Tibial artery (tissue), 4 donors: ENCODE measurements at places on chromosomes 12 and 14.

- DNase-seq, result no peak
Observed at GRCh38 chr12:89253488-89253887, 98.8 kb downstream of the DUSP6 start.

- no peak for DNase-seq
Observed at GRCh38 chr12:109255377-109255776, 53.7 kb downstream of the FOXN4 start.

DNA sequence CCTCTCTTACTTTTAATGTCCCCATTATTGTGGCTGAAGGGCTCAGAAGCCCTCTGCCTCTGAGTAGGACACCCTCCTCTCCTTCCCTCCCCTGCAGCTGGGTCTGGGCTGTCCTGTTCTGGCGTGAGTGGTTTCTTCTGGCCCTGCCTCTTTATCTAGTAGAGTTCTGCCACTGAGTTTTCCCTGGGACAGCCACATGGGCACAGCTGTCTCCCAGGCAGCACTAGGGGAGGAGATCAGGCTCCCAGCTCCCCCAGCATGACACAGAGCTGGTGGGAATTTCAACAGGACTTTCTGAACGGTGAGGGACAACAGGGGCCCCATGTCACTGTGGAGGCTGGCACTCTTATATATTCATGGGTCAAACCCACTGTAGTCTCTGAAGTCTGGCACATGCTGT is 21.4 kb downstream of the TMEM132C start:
- DNase-seq, result no peak

GRCh38 chr12:52059582-52060497 is 8.6 kb downstream of the NR4A1 start:
- no peak for DNase-seq

DNA sequence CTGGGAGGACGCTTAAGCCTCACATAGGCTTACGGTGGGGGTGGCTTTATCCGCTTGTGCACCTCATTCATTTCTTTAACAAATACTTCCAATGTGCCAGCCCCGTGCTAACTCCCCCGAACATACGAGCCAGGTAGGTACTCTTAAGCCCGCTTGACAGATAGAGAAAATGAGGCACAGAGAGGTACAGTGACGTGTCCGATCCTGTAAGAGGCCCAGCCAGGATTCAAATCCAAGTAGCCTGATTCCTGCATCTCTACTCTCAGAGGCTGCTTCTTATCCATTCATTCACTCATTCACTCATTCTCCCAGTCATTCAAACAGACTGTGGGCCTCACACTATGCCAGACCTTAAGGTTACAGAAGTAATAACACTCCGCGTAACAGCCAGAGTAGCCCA is 477 bp downstream of the OAS3 start:
- no peak for DNase-seq

GRCh38 chr12:43127886-43128549 is 424.0 kb downstream of the ADAMTS20 start:
- DNase-seq, result no peak

DNA sequence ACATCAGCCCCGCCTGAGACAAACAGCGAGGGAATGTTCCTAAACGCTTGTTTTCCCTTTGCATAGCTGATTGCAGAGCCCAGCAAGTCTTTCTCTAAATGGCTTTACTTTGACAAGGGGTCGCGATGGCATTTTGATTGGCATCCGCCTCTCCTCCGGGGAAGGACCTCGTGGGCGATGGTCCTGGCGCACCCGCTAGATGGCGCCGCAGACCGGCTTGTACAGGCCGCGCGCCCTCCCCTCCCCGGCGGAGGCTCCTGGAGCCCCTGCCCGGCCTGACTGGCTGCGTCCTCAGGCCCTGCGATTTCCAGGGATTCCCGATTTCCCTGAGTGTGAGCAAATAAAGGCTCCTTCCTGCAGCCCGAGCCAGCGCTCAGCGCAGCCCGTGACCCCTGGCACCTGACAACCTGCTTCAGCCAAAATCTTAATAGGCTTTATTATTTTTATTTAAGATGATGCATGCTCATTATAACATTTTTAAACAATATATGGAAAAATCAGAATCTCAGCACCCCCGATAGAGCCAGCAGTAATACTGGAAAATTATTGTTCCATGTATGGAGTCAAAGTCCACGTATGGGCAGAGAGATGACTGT is 468.3 kb downstream of the AACS start:
- no peak for DNase-seq

- DNase-seq, result no peak
Observed at GRCh38 chr14:99189201-99189801, 82.7 kb downstream of the BCL11B start.

DNA sequence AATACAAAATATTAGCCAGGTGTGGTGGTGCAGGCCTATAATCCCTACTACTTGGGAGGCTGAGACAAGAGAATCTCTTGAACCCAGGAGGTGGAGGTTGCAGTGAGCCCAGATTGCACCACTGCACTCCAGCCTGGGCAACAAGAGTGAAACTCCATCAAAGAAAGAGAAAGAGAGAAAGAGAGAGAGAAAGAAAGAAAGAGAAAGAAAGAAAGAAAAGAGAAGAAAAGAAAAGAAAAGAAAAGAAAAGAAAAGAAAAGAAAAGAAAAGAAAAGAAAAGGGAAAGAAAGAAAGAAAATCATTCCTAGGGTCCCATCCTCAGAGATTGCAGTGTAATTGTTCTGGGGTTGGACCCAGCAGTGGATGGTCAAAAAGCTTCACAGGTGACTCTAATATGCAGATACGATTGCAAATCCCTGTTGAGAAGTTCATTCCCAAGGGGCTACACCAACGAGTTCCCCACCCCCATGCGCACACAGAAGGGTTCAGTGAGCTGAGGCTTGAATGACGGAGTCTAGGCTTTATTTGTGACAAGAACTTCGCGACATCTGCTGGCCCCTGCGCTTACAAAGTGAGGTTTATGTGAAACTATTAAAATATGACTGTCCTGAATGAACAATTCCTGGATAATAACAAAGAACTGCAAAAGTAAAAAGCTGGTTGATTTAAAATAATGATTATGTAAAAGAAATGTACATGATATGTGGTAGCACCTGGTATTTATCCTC is 17.4 kb upstream of the RNASE12 start:
- DNase-seq, result no peak

DNA sequence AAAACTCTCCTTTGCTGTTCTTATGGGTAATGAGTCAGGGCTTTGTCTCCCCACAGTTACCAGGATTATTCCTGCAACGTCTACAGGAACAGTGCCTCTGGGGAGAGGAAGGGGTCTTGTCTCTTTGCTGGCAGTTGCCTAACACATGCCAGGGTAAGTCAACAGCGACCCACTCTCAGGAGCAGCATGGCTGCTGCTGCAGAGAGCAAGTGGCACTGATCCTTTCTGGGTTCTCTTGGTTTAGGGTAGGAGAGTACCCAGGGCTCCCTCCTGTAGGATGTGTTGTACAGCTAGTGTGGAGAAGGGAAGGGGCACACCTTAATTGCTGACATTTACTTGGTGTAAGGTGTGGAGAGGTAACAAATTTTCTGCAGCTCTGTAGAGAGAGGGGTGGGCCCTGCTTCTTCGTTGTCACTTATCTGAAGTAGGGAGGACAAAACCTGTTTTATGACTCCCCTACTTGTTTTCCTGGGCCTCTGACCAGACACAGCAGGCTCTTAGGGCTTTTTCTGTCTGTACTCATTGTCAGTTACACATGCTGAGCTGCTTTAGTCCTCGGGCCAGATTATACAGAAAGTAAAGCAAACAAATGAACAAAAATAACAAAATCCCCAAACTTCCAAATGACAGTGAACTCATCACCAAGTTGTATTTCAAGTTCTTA is 168.2 kb downstream of the ACSS3 start:
- DNase-seq, result no peak

DNA sequence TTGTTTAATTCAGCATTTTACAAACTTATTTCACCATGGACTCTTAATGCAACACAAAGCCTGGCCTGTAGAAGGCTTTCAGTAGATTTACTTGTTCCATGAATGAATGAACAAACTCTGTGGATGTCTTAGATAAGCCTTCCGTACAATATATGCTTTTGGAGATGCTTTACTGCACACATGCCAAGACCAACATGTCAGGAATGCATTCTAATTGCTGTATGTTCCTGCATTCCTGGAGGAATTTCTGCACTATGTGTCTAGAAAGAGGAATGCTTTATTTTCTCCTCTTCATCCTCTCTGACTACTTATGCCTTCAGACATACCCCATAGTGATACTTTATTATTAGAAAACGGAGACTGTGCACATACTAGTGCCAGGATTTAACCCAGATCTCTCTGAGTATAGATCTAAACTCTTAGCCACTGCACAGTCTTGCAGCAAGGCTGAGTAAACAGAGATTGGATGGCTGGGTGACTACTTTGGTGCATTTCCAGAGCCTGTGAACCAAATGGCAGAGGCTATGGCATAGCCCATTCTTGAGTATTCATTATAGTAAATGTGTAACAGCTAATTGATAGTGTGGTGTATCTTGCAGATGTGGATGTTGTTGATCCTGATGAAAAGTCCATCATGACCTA is 108.2 kb downstream of the SYNE2 start:
- no peak for DNase-seq

DNA sequence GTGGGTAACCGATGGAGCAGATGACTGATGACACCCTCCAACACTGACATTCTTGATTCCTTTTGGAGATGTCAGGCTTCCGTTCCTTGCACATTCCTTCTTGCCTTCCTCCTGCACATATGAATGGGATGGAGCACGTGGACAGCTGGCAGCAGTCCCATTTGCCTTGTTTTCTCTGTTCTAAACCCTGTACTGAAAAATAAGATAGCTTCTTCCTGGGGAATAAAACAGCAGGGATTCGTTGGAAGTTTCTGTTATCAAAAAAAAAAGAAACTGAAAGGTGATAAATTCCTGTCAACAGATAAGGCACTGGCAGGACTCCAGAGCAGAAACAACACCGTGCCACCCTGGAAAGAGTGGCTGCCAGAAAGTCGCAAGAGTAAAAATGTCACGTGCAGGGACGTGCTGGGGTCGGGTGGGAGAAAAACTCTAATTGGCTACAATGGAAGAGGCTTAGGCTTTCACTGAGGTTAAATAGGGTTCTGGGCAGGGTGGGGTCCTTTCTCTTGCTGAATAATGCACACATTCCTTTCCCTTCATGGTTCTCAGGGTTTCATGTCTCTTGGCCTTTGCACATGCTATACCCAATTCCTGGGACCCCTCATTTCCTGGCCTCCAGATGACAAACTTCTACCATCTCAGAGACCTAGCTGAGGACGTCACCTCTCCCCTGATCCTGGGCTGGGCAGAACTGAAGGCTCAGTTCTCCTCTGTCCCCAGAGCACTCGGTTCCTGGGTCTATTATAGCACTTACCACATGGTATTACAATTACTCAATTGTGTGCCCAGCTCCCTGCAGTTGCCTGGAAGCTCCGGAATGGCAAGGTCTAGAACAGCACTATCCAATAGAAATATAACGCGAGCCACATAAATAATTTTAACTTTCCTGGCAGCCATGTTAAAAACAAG is 7.0 kb upstream of the NUAK1 start:
- DNase-seq, result no peak

DNA sequence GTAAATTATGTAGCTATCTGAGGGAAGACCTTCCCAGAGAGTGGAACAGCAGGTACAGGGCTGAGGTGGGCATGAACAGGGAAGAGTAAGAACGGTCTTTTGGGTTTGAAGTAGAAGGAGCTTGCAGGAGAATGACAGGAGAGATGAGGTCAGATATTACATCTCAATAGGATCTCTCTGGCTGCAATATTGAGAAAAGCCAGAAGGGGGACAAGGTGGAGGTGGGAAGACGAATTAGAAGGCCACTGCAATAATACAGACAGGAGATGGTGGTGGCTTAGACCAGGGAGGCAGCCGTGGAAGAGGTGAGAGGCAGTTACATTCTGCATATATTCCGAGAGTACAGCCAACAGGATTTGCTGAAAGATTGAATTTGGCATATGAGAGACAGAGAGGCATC is 310.2 kb downstream of the APAF1 start:
- no peak for DNase-seq

DNA sequence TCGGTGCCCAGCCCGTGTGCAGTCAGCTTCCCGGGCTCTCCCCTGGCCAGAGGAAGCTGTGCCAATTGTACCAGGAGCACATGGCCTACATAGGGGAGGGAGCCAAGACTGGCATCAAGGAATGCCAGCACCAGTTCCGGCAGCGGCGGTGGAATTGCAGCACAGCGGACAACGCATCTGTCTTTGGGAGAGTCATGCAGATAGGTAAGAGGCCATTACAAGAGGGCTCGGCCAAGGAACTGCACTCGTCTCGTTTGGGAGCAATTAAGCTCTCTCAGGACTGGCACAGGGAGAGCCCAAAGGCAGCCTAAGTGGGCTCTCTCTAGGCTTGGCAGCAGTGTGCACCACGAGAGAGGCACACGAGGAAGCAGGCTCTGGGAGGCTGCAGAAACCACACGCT is 3.7 kb downstream of the WNT5B start:
- no peak for DNase-seq

DNA sequence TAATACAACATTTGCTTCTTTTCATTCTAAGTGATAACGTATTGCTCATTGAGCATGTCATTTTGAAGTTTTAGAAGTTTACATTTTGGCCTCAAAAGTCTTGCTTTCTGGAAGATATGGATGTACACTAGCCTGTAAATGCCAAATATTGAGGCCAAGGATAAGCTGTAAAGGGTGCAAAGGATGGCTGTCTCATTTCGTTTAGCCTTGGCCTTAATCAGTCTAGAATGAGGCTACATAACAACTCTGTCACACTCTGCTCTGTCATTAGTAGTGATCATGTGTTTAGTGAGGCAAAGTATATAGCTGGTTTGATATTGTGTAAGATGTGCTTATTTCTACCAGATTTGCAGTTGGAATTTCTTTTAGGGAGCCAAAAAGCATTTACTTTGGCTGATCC is 344.5 kb downstream of the TMTC2 start:
- no peak for DNase-seq

DNA sequence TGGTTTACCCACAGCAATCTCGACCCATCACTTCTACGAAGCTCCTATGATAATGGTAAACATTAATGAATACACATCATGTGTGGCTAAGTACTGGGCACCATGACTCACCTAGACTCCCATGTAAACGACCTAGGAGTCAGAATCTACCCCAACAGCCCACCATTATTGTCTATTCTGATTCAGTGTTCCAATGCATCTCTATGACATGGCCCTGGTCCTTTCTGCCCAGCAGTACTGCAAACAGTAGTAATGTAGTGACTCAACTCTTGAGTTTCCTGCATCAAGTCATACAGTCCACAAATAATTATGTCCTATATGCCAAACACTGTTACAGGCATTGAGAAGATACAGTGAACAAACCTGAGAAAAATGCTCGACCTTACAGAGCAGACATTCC is 14.6 kb downstream of the GTF2A1 start:
- DNase-seq, result no peak

GRCh38 chr12:130951636-130952035 is 2.1 kb upstream of the ADGRD1 start:
- no peak for DNase-seq

- no peak for DNase-seq
Observed at GRCh38 chr14:91158091-91158790, 44.4 kb downstream of the DGLUCY start.

- DNase-seq, result no peak
Observed at GRCh38 chr12:64457032-64457431, 5.1 kb downstream of the TBK1 start.
